Choroid plexus epithelial cell (primary cell): ENCODE measurements at places on chromosomes 1 and 21.
A peak's percentile ranks its signal among the peaks of the same experiment; 100 is the strongest.

- DNase-seq, result peak; percentile 0
Observed at GRCh38 chr1:71463144-71463543, 382.3 kb upstream of the ZRANB2 start.

GRCh38 chr1:183114441-183114840, 71.6 kb upstream of the LAMC2 start:
- DNase-seq, result no peak

DNA sequence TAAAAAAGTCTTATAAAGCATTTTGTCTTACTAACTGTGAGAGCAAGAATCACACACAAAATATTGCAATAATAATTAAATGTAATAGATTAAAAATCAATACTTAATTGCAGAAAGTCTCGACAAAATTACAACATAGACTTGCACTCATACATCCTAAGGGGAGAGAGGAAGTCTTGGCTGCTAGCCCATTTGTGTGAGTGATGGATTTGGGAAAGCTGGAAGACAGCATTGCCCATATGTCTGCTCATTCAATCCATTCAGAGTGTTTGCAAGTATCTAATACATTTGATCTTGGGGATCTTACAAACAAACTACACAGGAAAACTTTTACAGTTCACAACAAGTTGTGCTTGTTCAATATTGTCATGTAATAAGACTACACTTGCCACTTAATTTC, 140.5 kb downstream of the COL11A1 start:
- DNase-seq, result no peak

GRCh38 chr1:43034778-43035177, 76.1 kb upstream of the SLC2A1 start:
- no peak for DNase-seq

DNA sequence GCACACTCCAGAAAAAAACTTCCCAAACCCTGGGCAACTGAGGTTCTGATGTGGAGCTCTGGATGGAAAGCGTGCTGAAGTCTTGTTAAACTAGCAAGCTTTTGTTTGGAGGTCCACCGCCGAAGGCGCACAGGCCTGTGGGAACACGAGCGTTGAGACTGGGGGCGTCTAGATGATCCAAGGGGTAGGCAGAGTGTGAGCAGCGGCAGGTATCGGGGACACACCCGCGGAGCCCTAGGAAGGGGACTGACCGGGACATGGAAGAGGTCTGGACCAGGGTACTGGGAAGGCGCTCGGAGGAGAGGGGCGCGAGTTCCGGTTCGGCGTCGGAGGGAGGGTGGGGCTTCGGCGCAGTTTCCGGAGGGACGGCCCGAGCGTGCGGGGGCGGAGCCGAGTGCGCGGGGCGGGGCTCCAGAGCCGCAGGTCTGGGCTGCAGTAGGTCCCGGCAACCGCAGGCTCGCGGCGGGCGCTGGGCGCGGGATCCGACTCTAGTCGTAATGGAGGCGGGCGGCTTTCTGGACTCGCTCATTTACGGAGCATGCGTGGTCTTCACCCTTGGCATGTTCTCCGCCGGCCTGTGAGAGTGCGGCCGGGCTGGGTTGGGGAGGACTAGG, at the start of gene SLC50A1:
SLC50A1 (plus strand) TSS at position 438 of the 614 bp plus-strand sequence; CDS start at position 498, 60 bp downstream.
- DNase-seq, result peak; percentile 96
